Activated effector memory CD4-positive, alpha-beta T cell treated with Interleukin-2 at 50 U/mL for 16 hours (primary cell): ENCODE measurements at places on chromosomes 4 and X.
A peak's percentile ranks its signal among the peaks of the same experiment; 100 is the strongest.

DNA sequence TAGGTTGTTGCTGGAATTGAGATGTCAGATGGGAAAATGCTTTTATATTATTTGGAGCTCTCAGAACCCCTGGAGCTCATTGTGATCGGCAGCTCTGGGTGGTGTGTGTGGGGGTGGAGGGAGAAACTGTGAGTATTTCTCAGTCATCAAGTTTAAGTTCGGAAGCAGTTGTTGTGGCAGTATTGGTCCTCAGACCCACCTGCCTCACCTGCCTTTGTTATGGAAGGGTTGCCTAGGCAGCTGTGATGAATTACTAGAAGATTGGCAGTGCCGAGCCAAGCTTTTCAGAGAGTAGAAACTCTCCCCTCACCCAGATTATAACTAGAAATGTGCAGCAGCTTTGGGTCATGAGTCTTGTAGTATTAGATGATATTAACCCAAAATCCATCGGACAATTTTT lies 9.5 kb downstream of the IGSF1 start:
- no peak for DNase-seq

- DNase-seq: no peak
These were observed 114.4 kb downstream of the AASDH start for GRCh38 chr4:56272927-56273326.

DNA sequence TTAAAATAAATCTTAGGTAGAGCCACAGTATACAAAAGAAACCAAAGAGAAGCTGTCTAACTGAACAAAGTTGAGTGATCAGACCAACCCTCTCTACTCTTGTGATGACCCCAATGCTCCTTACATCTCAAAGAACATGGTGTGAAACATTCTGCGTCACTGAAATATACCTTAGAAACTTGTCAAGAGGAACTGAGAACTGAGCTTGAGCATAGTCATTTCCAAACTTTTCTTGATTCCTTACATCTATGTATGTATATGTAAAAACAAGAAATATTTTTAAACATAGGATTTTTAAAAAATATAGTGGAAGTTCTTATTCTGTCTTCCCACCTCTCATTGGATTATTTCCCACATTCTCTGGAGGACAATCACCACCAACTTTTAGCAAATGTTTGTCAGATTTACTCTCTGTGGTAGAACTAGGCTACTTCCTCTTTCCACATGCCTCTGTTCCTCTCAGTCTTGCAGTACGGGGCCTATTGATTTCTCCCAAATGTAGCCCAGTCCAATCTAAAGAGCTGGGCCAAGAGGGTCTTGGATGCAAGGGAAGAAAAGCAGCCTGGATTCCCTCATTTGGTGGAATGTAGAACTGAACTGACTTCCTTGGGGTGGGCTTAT lies 98.2 kb upstream of the HHIP start:
- no peak for DNase-seq

DNA sequence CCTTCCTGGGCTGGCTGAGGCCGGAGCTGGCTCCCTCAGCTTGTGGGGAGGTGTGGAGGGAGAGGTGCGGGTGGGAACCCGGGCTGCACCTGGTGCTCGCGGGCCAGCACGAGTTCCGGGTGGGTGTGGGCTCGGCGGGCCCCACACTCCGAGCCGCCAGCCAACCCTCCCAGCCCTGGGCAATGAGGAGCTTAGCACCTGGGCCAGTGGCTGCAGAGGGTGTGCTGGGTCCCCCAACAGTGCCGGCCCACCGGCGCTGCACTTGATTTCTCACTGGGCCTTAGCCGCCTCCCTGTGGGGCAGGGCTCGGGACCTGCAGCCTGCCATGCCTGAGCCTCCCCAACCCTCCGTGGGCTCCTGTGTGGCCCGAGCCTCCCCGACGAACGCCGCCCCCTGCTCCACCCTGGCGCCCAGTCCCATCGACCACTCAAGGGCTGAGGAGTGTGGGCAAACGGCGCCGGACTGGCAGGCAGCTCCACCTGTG lies 182.7 kb upstream of the PAQR3 start:
- no peak for DNase-seq

- no peak for DNase-seq
These were observed 68.2 kb downstream of the ZNF827 start for GRCh38 chr4:145870155-145871020.

DNA sequence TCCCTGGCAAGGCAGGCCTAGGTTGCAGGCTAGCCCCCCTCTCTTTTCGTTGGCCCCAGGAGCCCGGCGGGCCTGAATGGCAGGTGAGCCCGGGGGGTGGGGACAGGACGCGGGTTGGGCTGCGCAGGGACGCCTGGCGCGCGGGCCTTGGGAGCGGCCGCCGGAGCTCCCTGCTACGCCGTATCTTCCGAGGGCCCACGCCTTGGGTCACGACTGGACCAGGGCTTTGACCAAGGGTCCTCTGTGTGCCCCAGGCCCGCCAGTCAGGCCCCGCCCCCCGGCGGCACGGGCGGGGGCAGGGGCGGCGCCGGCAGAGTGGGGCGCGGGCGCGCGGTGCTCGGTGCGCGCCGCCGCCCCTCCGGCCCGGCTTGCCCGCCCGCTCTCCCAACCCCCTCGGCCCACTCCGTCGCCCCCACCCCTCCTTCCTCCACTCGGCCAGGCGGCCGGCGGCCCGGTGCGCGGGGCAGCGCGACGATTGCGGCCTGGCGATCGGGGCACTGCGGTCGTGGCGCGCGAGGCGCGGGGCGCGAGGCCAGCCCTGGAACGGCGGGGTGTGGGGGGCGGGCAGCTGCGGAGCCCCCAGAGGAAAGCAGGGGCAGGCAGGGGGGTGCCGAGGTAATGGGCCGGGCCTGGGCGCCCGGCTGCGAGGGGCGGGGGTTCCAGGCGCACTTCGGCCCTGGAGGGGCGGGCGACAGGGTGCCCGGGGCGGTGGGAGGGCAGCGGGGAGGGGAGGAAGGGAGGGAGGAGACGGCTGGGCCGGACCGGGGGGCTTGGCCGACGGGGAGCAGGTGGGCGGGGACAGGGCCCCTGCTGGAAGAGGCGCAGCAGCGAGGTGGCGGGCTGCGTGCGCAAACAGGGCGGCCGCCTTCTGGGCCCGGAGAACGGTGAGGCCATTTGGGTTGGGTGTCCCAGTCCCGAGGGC lies at the start of gene PRRG3:
TSS of gene PRRG3 (plus strand) at position 798 of the 922 bp plus-strand sequence. CDS start 3,357 bp downstream, outside the sequence.
- DNase-seq: no peak

DNA sequence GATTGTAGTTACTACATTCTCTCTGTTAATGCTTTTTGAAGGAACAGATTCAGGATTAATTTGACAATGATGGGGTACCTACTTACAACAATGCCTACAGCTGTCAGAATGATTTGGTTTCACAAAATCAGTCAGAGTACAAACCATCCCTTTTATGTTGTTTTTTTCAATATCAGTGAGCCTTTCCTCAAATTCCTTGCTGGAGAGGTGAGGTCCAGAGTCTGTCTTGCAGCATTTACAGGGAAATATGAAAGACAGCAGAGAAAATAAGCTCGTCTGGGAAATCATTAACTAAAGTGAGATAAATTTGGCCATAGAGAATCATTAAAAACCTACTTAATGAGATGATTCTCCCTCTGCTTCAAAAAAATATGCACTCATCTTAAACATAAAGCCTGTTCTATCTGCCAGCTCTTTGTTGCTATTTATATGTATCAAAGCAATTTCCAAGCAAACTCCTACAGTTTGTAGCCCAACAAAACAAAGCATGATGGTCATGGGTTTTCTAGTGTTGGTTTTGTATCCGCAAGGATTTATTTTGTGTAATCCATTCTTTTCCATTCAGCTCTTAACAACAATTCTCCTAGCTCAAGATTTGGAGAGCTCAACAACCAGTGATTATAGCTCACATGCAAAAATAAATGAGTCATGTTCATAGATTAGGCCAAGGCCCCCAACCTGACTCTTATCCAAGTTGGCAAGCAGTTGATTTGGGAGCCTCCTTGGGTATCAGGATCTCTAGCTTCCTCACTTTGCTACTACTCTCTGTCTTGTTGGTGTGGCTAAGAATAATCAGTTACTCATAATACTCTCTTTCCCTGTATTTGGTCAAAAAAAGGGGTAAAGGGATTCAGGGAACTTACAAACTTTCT lies 222.6 kb downstream of the ENOX2 start:
- no peak for DNase-seq

DNA sequence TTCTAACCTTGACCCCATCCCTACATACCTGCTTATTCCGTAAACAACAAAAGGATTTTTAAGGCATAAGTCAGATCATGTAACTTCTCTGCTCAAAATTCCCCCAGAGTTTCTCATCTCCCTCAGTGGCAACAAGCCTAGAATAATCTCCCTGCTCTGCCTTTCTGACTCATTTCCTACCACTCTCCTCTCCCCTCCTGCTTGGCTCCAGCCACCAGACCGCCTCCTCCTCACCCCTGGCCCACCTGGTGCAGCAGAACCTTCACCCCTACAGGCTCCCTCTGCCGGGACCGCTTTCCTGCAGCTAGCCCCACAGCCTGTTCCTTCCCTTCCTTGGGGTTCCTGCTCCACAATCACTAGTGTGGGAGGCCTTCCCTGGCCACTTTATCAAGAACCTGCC lies 32.1 kb downstream of the TSPAN5 start:
- no peak for DNase-seq

GRCh38 chr4:142142366-142143054 lies 506.1 kb downstream of the IL15 start:
- DNase-seq: no peak

DNA sequence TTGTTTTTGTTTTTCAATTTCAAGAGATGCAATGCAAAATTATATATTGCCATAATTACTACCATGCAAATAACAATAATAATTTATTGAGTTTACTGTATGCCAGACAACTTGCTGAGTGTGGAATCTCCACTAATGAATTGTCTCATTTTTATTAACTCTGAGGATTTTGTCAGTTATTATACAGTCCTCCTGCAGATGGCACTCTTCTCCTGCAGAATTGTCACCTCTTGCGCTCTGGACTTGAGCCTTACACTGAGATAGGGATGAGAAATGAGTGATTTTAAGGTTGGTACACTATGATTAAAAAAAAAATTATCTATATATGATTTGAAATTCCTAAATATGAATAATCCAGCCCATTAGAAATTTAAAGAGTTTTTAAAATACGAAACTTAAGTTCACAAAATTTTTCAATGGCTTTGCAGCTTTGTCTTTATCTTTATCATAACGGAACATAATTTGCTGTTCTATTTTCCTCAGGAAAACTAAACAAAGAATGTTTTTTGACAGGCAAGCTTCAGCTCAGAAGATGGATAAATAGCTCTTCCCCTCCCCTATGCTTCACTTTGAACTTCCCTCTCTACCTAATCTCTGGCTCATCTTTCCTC lies 12.7 kb upstream of the PAQR3 start:
- DNase-seq: no peak

DNA sequence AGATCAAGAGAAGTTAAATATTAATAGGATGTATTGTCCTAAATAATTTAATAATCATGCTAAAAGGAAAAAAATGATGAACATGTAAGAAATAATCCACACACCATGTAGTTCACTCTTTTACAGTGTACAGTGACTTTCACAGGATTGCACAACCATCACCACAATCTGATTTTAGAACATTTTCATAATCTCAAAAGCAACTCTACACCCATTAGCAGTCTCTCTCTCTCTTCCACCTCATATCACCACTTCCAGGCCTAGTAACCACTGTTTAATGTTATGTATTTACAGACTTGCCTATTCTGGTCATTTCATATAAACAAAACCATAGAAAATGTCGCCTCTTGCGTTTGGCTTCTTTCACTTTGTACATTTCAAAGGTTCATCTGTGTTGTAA lies 153.4 kb downstream of the FSTL5 start:
- DNase-seq: no peak

- DNase-seq: no peak
These were observed 10.9 kb downstream of the MTMR1 start for GRCh38 chrX:150704030-150704613.

- DNase-seq: no peak
These were observed 24.5 kb downstream of the ELF4 start for GRCh38 chrX:130085551-130086446.

DNA sequence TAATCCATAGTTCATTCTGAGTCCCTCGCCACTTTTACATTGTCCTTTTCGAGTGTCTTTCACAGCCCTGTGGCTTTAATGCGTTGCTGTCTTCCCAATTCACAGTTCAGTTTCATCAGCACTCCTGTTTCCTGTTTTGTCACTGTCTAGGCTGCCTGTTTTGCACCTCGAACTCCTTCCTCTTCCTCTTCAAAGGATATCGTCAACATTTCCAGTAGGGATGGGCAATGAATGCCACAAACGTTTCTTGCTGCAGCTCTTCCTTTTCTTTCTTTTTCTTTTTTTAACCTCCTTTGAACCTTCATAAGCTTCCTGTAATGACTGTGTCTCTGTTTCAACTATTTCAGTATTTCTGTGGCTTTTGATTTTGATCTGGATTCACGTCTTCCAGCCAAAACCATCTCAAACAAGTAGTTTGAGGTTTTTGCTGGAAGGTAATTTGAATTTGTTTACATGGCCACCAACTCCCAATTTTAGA lies 105.4 kb downstream of the ANXA3 start:
- no peak for DNase-seq

DNA sequence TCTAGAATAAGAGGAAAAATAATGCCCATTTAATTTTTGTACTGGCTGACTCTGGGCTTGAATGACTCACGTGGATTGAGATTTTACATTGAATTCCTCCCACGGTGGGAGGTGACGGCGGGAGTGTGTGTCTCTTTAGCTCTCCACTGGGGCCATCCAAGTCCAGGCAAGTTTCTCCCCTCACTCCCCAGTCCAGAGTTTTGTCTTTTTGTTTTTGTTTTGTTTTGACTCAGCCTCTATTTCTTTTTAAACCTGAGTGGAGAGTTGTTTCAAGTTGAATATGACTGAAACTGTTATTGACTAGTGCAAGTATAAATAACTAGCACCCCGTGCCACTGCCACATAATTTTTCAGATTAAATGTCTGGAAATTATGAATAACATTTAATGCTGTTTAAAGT lies 13.6 kb downstream of the CHST7 start:
- no peak for DNase-seq

- DNase-seq: no peak
These were observed 262.1 kb upstream of the CXXC4 start for GRCh38 chr4:104756837-104757236.

DNA sequence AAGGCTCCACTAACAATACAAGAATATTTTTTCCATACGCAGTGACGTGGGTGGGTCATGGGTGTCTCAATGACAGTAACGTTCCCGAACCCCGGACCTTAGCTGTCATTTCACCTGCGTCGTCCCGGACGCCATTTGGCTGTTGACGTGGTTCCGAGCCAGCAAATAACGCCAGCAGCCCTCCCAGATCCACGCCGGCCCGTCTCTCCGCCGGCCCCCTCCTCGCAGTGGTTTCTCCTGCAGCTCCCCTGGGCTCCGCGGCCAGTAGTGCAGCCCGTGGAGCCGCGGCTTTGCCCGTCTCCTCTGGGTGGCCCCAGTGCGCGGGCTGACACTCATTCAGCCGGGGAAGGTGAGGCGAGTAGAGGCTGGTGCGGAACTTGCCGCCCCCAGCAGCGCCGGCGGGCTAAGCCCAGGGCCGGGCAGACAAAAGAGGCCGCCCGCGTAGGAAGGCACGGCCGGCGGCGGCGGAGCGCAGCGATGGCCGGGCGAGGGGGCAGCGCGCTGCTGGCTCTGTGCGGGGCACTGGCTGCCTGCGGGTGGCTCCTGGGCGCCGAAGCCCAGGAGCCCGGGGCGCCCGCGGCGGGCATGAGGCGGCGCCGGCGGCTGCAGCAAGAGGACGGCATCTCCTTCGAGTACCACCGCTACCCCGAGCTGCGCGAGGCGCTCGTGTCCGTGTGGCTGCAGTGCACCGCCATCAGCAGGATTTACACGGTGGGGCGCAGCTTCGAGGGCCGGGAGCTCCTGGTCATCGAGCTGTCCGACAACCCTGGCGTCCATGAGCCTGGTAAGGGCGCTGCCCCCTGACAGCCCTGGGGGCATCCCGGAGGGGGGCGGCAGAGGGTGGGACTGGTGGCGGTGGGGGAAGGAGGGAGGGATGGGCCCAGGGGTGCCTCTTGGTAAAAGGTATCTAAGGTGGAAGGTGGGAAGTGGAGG lies at the start of gene CPE:
TSS of gene CPE (plus strand) at position 264 of the 933 bp plus-strand sequence. CDS start at position 478, 214 bp downstream.
- peak; percentile 21 for DNase-seq

- no peak for DNase-seq
These were observed 129.0 kb downstream of the PPP3CA start for GRCh38 chr4:101218346-101218745.
